Activated CD4-positive, alpha-beta T cell treated with anti-CD3 and anti-CD28 coated beads, Interleukin-2, amount 50 U/mL, for 48 hours (primary cell): ENCODE measurements at places on chromosomes 13 and 19.

DNA sequence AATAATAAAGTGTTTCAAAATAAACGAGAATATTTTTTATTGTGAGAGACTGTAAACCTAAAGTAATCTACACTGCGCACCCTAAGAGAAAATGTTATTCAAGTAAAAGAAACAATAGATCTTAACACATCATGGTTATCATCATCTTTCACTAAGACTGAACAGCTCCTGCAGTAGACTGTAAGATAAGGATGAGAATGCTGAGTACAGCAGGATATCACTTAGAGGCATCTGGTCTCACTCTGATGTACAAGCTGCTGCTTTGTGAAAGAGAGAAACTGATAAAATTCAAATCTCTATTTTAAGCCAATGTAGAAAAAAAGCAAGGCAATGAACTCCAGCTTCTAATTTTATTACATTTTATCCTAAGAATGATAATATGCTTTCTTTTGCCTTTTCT is 261.7 kb upstream of the HTR2A start:
- no peak for DNase-seq

GRCh38 chr13:111952814-111953213 is 114.1 kb upstream of the SOX1 start:
- no peak for DNase-seq

DNA sequence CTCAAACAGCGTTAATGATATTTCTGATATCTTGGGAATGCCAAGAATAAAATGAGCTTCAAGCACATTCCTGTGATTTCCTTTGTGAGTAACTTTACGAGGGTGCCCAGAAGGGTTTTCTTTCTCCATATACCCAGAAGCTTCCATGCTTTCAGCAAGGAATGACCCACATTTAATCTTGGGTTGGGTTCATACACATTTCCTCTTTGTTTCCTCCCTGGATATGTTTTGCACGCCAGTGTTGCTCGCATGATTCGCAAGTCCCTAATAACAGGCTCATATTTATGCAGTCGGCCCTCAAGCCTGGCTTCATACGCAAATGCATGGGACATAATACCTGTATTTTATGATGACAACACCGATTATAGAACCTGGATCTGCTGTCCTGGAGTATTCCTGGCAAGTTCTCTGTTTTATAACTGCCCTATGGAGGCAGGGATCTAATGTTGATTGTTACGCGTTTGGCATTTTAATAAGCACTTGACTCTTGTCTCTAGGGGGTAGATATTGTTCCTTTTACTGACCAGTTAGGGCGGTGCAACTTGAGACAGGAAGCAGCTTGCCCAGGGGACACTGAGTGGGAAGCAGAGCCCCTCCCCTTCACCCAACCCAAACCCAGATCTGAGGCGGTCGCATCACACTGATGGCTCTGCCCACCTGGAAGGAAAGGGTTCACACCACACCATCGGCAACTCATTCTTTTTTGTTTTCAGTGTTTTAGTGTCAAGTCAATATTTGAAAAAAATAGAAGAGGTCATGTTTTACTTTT is 220.4 kb upstream of the SOX1 start:
- no peak for DNase-seq

- DNase-seq: peak; percentile 58
Observed at GRCh38 chr19:19406878-19407632, 1.6 kb downstream of the GATAD2A start.

DNA sequence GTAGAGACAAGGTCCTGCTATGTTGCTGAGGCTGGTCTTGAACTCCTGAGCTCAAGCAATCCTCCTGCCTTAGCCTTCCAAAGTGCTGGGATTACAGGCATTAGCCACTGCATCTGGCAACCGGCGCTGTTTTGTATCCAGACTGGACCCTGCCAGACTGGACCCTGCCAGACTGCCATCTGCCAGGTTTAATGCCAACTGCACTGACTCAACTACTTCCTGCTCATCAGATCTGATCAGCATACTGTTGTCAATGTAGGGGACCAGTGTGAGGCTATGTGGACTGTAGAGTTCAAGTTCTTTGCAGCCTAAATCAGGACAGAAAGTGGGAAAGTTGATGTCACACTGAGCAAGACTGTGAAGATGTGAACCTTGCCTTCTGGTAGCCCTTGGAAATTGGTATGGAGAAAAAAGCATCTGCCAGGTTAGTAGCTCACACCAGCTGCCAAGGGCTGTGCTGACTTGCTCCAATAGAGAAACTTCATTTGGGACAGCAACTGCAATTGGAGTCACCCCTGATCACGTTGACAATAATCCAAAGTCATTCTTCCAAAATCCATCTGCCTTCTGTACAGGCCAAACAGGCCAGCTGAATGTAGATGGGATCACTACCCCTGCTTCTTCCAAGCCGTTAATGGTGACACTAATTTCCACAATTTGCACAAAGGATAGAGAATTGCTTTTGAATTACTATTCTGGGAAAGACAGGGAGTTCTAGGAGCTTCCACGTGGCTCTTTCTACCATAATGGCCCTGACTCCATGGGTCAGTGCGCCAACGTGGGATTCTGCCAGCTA is 36.8 kb upstream of the ATP1A3 start:
- DNase-seq: no peak

- no peak for DNase-seq
Observed at GRCh38 chr19:50313812-50314536, 15.2 kb downstream of the KCNC3 start.

GRCh38 chr19:7177926-7178325 is 108.4 kb downstream of the ZNF557 start:
- no peak for DNase-seq

- no peak for DNase-seq
Observed at GRCh38 chr13:75088915-75089314, 393.1 kb downstream of the TBC1D4 start.

DNA sequence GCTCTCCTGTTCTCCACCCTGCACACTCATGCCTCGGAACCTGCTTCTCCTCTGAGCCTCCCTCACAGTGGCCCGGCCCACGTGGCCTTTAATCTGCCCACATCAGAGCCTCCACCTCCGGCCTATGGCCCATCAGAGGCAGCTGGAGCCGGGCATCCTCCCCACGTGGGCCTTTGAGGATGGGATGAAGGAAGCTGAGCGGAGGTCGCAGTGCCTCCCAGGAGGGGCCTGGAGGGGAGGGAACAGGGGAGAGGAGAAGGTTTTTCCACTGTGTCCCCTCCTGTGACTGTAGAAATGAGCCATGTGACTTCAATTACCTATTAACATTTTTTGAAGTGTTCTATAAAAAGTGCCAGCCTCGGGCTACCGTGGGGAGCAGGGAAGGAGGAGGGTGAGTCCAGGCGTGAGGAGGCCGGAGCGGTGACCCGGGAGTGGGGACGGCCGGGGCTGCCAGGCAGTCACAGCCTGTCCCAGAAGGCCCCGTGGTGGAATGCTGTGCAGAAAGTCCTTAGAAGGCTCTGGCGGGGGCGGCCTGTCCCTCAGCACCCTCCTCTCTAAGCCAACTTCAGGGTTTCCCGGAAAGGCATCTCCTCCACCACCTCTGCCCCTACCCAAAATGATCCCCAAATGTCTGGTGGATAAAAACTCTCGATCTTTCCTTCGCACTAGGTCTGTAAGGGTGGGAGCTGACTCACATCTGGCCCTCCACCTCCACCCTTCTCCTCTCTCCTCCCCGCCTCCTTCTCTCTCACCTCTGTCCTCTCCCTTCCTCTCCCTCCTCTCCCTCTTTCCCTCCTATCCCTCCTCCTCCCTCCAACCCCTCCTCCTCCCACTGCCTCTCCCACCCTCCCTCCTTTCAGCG is 24.8 kb upstream of the SLC1A5 start:
- no peak for DNase-seq

DNA sequence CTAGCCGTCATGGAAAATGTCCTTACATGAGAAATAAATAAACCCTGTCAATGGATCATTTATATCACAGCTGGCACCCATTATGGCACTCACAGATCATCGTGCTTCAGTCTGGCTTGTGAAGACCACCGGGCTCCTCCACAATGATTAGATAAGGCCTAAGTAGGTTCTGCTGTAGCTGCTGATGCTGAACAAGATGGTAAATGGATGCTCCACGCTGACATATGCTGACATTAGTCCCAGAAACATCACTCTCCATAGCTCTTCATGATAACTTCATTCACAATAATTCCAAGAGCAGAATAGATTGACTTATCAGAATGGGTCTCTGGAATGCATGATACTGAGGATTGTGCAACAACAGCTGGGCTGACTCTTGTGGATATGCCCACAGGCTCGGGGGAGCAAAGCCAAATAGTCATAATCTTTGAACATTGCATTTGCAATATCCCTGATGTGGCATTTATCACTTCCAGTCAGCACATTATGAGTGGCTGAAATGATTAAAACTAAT is 63.8 kb upstream of the RXFP2 start:
- no peak for DNase-seq

GRCh38 chr13:36431204-36432105 is 840 bp upstream of the CCNA1 start:
- DNase-seq: peak; percentile 25

- DNase-seq: no peak
Observed at GRCh38 chr19:45938733-45939319, 24.2 kb upstream of the NANOS2 start.

GRCh38 chr19:32813862-32814425 is 55.6 kb downstream of the SLC7A9 start:
- DNase-seq: no peak

DNA sequence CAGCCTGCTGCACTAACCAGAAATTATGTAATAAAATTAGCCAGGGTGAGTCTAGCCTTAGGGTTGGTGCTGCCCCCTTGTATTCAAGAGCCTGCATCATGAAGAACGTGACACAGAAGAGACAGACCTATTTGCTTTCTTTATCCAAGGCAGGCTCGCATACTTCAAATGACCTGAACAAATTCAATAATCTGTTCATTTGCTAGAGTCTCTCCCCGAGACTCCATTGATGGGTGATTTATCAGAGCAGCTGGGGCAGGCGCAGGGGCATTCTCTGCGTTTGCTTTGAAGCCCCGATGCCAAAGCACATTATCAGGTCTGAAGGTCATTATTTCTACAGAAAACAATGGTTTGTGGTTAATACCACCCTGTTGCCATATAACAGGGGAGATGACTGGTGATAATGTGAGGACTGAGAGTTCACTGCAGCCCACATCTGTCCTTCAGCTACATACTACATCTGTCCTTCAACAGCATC is 520.3 kb downstream of the DIAPH3 start:
- no peak for DNase-seq

DNA sequence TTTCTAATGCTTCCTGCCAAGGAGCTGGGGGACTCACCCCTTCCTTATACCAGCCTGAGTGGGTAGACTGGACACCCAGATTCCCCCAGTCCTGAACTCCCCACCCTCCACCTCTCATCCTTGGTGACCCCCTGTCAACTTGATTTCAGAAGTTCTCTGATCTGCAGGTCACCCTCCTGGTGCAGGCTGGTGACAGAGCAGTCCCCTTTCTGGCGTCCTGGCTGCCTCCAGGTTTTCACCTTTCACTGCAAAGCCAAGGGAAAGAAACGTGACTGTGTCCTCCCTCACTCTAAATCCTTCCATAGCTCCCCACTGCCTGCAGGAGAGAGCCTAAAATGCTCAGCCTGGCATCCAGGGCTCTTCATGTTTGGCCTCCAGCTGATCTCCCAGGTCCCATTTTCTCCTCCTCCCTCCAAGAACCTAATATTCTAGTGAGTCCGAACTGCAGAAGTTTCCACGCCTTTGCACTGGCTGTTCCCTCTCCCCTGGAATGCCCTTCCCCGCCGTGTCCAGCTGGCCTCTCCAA is 4.1 kb upstream of the MATK start:
- DNase-seq: no peak

DNA sequence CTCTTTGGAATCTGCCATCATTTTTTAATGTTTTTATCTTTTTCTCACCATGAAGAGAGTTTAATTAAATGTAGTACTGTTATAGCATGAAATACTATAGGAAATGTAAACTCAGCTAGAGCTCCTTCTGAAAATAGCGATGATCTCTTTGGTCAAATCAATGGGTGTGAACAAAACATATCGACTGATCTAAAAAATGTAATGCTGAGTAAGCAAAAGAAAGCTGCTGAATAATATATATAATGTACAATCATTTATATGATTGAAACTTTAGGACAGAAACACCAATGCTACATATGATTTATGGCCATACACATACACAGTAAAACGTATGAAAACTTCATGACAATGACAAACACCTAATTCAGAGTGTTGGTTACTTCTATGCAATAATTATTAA is 150.8 kb upstream of the TUBA3C start:
- DNase-seq: no peak

- DNase-seq: no peak
Observed at GRCh38 chr13:113881614-113882266, 17.9 kb upstream of the GAS6 start.

GRCh38 chr19:50258918-50259372 is 55.5 kb downstream of the MYH14 start:
- peak; percentile 54 for DNase-seq

DNA sequence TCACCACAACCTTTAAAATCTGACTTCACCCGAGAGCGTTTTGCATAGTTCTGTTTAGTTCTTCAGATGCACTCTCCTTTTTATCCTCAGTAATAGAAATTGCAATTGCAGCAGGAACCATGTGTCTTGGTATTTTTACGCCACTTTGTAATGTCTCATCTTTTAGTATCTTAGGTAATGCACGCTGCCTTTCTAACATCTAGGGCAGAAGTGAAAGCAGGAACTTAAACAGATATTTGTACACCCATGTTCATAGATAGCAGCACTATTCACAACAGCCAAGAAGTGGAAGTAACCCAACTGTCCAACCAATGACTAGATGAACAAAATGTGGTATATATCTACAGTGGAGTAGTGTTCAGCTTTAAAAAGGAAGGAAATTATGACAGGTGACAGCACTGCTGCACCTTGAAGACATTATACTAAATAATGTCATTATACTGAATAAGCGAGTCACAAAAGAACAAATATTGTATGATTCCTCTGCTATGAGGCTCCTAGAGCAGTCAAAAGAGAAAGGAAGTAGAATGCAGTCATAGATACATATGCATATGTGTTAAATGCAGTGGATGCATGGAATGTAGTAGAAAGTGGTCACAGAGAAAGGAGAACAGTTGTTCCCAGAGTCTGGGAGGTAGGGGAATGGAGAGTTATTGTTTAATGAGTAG is 105.9 kb upstream of the GJB6 start:
- no peak for DNase-seq

DNA sequence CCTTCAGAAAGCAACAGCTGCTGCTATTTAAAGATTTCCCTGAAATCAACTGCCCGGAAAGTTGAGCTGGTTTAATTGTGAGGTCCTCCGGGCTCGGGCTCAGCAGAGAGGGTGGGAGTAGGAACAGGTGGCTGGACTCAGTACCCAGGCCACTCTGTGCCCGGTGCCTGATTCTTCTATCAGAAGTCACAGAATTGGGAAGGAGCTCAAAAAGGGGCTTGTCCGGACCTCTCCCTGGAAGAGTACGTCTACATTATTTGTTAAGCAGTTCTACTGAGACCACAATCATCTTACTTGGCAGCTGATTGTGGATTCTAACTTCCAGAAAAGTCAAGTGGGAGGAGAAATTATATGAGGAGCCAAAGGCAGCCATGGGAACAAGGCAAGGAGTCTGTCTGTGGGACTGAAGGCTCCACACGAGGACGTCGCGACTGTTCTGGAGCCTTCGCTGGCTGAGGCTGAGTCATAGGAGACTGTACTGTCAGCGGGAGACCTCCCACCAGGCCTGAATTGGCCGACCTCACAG is 91.7 kb upstream of the ANKRD10 start:
- no peak for DNase-seq

- DNase-seq: peak; percentile 75
Observed at GRCh38 chr19:40466219-40466984, 399 bp upstream of the SPTBN4 start.

- no peak for DNase-seq
Observed at GRCh38 chr19:18869023-18869618, 26.8 kb downstream of the CERS1 start.
